Motor neuron (in vitro differentiated cells): ENCODE measurements at places on chromosomes 16 and 17.

- peak; percentile 66 for ATAC-seq
Measured at GRCh38 chr17:74368341-74369081, 1.2 kb downstream of the GPR142 start.

GRCh38 chr17:17403899-17404576 is 72.8 kb upstream of the MED9 start:
- ATAC-seq: peak; percentile 52

- peak; percentile 37 for ATAC-seq
Measured at GRCh38 chr16:57606847-57607501, 21.5 kb upstream of the ADGRG1 start.

- no peak for ATAC-seq
Measured at GRCh38 chr16:21643785-21644184, 8.6 kb downstream of the IGSF6 start.

DNA sequence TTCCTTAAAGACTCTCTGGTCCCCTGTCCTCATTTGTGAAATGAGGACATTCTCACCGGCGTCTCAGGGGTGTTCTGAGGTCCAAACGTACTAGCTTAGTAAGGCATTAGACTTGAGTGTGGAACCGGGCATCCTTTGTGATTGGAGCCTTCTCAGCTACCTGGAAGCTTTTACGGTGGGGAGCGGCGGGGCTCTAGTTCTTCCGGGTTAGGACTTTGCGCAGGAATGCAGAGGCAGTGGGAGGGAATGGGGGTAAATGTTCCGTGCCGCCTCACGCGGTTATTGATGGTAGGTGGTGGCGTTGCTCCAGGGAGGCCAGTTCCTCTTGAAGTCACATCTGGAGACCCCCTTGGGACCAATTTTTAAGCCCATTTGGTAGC is 113.6 kb downstream of the SNX29 start:
- no peak for ATAC-seq

- peak; percentile 13 for ATAC-seq
Measured at GRCh38 chr17:81976332-81977210, 858 bp upstream of the ASPSCR1 start.

DNA sequence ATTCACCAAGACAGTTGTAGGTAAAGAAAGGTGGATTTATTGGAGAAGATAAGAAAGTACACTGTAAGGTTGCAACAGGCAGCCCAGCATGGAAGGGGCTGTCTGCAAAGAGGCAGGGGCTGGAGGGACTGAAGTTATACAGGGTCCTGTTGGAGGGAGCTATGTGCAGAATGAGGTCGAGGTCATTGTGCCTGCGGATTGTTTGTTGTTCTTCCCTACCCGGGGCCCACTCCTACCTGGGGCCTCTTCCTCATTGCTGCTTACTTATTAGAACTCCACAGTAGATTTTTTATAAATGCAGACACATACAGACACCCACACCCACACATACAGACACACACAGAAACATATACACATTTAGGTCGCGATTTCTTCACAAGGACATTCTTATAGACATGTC is 466.2 kb downstream of the MAF start:
- no peak for ATAC-seq

GRCh38 chr16:7343243-7343642 is 10.6 kb downstream of the RBFOX1 start:
- ATAC-seq: no peak

DNA sequence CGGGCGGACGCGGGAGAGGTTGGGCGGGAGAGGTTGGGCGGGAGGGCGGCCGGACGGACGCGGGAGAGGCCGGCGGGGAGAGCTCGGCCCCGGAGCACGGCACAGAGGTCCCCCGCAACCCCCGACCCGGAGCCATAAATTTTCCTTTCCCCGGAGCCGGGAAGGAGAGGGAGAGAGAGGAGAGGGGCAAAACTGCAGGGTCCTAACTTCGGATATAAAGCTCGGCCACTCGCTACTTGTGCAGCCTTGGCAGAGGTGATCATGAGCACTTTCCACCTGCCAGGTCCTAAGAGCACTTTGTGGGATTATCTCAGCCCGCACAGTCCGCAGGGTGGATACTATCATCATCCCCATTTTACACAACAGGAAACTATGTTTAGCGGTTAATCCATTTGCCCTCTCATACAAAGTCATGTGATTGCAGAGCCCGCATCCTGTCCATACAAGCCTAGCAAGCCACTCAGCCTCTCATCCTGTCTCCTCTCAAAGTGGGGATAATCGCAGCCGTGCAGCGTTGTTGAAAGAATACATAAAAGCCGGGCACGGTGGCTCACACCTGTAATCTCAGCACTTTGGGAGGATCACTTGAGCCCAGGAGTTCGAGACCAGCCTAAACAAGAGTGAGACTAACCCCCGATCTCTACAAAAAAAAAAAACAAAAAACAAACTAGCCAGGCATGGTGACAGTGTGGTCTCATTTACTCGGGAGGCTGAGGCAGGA is 780 bp upstream of the DCAKD start:
- peak; percentile 32 for ATAC-seq

DNA sequence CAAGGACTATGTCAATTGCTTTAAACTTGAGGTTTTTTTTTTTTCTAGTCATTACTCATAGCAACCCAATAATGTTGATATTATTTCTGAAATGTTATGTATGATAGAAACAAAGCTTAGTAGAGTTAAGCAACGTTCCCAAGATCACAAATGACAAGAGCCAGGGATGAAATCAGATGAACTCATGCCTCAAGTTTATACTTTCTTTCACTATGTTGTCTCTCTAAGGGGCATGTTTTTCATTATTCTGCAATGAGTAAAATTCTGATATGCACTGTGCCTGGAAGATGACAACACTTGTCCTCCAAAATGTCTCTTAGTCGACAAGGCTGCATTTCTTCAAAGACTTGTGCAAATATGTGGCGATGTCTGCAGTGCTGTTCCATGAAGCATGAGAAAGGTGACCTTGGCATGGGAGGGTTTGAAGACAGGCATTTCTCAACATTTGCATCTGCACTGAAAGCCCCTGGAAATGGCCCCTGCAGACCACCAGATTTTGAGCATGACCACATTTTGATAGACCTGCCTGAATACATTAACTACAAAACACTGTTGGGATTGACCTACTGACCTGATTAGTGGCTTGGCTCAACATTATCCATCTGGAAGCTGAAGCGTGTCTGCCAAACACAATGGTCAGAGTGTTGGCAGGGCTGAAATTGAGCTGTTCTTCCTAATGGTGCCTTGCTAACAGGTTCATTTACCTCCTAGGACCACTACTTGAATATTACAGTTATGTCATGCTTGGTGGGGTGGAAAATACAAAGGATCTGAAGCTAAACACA is 1027.5 kb downstream of the CDH11 start:
- no peak for ATAC-seq

DNA sequence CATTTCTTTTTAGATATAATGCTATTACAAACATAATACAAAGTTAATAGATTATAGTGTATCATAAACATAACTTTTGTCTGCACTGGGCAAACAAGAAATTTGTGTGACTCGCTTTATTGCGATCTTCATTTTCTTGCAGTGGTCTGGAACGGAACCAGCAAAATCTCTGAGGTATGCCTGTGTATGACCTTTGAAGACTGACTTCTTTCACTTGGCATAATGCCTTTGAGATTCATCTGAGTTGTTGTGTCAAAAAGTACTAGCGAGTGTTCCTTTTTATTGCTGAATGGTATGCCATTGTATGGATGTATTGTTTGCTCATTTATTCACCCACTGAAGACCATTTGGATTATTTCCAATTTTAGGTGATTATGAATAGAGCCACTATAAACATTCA is 69.2 kb downstream of the TANC2 start:
- no peak for ATAC-seq

DNA sequence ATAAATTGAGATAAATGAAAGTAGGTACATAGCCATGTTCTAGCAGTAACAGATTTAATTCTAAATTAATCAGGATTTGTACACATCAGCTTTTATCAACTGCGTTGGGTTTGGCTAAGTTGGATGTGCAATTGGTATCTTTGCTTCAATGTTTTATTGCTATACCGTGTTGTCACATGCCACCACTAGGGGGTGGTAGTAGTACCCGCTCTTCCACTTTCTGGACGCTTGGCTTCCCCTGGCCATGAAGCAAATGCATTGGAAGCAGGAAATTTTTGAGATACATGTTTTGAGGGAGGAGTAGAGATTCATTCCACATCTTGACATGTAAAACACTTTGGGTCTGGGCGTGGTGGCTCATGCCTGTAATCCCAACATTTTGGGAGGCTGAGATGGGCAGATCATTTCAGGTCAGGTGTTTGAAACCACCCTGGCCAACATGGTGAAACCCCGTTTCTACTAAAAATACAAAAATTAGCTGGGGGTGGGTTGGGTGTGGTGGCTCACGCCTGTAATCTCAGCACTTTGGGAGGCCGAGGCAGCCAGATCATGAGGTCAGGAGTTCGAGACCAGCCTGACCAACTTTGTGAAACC is 58.6 kb downstream of the EMP2 start:
- peak; percentile 94 for ATAC-seq

DNA sequence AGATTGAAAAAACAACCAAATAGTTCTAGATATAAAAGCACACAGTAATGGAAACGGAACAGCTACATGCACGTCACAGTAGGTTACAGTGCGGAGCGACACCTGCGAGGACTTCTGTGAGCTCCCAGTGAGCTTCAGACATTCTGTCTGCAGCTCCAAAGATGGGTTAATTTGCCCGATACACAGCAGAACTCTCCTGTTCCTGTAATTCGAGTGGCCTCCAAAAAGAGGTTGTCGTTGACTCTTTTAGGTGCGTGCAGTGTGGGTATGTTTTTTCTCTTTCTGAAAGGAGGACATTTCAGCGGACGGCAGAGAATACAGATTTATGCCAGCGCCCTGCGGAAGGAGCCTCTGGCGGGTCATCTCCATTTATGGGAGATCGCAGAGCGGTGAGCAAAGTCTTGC is 2.9 kb downstream of the OR1F1 start:
- peak; percentile 1 for ATAC-seq

GRCh38 chr16:66263168-66263972 is 103.1 kb upstream of the CDH5 start:
- no peak for ATAC-seq

- ATAC-seq: no peak
Measured at GRCh38 chr17:43701318-43701743, 39.6 kb upstream of the MEOX1 start.

- ATAC-seq: no peak
Measured at GRCh38 chr16:24998201-24998600, 17.0 kb downstream of the ARHGAP17 start.

GRCh38 chr17:17778308-17779014 is 58.3 kb downstream of the SREBF1 start:
- peak; percentile 2 for ATAC-seq

DNA sequence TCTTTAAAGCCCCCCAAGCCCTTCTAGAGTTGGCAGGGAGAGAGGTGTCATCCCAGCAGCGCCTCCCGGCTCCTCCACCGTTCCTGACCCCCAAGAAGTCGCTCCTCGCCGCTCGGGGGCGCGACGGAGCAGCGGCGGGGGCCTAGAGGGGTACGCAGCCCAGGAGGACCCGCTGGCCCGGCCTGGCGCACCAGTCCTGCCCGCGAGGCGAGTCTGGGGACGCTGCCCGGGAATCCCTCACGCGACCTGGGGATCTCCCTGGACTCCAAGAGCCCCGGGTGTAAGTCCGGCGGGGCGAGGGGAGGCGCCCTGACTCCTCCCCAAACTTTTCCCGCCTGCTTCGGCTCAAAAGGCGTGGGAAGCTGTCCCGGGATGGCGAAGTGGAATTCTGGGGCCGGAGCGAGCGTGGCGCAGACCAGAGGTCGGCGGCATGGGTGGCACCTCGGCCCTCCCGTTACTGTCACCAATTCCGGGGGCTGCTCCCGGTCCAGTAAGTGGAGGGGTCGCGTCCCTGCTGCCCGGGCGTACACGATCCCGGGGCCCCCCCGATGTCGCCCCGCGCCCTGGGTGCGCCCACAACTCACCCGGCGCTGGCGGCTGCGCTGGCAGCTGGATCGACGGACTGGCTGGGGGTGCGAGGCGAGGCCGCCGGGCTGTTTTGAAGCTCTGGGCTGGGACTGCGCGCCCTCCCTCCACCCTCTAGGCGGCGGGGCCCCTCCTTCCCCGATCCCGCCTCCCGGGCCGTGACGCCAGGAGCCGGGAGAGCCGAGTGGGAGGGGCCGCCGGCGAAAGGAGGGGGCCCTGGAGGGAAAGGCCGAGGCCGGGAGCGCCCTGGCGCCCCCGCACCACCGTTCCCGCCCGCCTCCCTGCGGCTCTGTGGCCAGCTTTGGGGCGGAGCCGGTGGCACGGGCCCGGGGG is at the start of gene EMP2:
TSS of gene EMP2 (minus strand) at position 634 of the 918 bp plus-strand sequence. CDS start 32,981 bp downstream, outside the sequence.
- peak; percentile 83 for ATAC-seq

- peak; percentile 88 for ATAC-seq
Measured at GRCh38 chr17:74176546-74177001, 26.9 kb upstream of the RPL38 start.

GRCh38 chr17:35841505-35841904 is 27.2 kb downstream of the HEATR9 start:
- ATAC-seq: no peak

- ATAC-seq: no peak
Measured at GRCh38 chr16:2973093-2973492, 3.9 kb downstream of the PAQR4 start.

DNA sequence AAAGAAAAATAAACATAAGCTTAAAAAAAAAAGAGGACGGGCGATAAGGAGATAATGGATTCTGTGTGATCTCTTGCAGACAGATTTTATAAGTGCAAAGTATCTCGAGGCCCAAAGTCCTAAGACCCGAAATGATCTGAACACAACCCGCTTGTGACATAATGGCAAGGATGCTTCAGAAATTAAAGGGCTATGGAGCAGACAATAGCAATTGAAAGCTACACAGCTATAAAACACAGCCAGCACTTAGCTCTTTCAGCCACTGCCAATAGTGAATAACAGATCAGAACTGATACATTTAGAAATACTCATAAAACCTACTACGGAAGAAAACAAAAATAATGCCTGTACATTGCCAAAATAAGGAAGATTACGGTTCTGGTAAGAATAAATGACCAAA is 117.5 kb downstream of the ZFHX3 start:
- no peak for ATAC-seq

DNA sequence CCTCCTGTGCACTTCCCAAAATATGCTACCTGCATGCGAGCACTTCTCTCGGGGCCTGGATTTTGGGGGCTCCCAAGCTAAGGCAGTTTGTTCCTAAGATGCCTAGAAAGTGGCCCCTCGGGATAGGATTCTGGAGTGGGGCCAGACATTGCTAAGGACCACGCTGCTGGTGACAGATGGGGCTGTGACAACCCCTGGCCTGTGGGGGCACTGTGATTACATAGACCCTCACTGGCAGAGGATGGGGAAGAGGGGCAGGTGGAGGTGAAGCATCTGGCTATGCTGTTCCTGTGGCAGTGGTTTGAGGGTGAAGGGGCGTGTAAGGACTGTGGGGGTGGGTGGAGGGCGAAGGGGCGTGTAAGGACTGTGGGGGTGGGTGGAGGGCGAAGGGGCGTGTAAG is 128.4 kb downstream of the ENGASE start:
- no peak for ATAC-seq

- ATAC-seq: no peak
Measured at GRCh38 chr17:12406623-12407215, 259.0 kb upstream of the MYOCD start.

- no peak for ATAC-seq
Measured at GRCh38 chr17:66381701-66382362, 79.4 kb downstream of the PRKCA start.

- ATAC-seq: peak; percentile 63
Measured at GRCh38 chr17:29613352-29613837, 9.3 kb downstream of the CORO6 start.
